Left ventricle myocardium inferior (tissue), 1 donor: ENCODE measurements at places on chromosomes 1 and 21. TPM values are rescaled to one million over a fixed set of nuclear protein-coding genes. Genes with fewer than 3 reads are reported as not detected.

DNA sequence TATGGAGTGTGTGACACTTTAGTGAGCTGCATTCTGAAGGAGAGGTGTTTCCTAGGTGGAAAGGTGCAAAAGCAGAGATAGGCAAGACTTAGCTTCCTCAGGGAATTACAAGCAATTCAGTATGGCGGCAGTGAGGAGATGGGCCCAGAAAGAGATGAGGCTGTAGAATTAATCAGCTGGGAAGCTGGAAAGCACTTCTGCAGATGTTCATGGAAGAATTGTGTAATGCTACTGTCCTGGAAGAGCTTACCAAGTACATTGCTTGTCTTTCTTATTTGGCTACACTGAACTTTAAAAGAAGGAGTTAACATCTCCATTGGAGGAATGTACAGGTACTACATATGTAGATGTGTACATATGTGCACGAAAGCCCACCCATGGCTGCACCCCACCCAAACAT lies 103.7 kb upstream of the DPT start:
- no peak for DNase-seq

- no peak for DNase-seq
These were observed 11.5 kb downstream of the TNFSF4 start for GRCh38 chr1:173195596-173196088.

DNA sequence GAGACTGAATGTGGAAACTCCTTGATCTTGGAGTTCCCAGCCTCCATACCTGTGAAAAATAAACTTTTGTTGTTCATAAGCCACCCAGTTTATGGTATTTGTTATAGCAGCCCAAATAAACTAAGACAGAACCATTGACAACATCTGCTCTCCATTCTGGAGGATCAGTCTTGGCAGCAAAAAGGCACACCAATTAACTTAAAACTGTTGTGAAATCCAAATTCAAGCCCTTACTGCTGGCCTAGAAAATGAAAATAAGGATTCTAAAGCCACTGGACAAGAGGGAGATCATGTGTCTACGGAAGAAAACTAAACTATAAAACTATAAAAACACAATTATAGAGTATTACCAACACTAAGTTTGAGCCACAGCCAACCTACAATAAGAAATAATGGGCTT lies 172.1 kb upstream of the RNPC3 start:
- no peak for DNase-seq

OR2T33 gene
- not detected for total RNA-seq

ALX3 gene
- total RNA-seq, result not detected
